M059J (cell line): ENCODE measurements at places on chromosomes 7 and 10. TPM values are rescaled to one million over a fixed set of nuclear protein-coding genes. Genes with fewer than 3 reads are reported as not detected.

Gene SGMS1
- 21.0 and 23.1 TPM in 2 replicates for total RNA-seq

DNA sequence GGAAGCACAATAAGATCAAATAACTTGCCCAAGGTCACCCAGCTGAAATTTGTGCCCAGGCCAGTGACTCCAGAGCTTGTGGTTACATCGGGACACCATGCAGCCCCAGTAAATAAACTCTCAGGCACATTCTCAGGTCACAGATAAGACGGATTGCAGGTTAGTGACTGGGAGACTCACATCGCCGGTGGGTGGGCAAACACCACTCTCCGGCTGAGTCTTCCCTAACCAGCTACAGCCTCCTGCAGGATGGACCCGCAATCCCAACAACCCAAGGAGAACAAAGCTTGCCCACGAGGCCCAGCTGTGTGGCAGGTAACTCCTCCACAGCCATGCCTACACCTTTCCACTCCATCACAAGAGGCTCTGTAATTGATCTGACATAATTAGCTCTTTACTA, 81.7 kb upstream of the EFCAB10 start:
- no peak for DNase-seq

DNA sequence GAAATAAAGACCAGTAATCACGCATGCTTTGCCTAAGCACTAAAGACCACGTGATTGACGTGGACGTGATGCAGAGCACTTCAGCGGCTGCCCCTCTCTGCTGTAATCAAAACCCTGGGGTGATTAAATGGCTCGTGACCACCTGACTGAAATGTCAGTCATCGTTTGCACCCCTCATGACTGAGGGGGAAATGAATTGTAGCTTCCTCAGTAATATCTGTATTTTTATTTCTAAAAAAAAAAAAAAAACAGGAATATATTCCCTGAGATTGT, 148.1 kb upstream of the RSU1 start:
- no peak for DNase-seq

- DNase-seq, result peak; percentile 20
These were observed 38.6 kb downstream of the MRC1 start for GRCh38 chr10:17847585-17848296.

- no peak for DNase-seq
These were observed 34.1 kb downstream of the PTPRE start for GRCh38 chr10:127940866-127941640.

GRCh38 chr7:37359662-37360444, 88.8 kb downstream of the ELMO1 start:
- DNase-seq, result peak; percentile 43

DNA sequence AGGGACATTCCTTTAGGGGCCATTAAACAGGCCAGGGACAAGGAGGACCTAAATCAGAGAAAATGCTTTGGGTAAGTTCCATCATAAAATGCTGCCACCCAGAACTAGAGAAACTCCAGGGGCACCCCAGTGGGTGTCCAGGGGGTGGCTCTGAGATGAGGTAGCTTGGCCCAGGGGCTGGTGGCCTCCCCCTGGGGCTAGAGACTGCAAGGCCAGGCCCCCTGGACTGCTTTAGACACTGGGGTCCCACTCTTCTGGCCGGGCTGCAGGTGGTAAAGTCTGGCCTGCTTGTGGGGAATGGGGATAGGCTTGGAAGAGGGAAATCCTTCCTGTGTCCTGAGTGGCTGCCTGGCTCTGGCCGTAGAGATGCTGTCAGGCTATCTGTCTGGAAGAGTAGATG, 169.6 kb upstream of the PODXL start:
- no peak for DNase-seq
